ENCODE measurements at places on chromosomes 2 and 18.

DNA sequence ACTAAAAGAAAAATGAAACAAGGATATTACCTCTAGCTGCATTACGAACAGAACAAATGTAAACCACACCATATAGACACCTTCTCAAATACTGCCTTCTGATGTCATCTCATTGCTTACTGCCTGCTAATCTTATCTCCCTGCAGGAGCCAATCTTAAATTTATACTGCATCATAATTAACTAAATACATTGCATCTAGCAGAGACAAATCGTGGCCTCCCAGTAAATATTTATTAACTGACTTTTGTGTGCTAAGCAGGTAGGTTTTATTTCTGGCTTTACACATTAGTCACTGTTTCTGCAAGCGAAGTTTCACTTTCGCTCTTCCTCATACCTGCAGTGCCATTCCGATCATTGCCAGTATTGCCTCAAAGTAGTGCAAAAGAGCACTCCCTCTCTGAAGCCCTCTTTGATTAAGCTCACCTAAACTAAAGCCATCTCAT, 67.5 kb downstream of the SPATS2L start:
- DNase-seq = no peak

DNA sequence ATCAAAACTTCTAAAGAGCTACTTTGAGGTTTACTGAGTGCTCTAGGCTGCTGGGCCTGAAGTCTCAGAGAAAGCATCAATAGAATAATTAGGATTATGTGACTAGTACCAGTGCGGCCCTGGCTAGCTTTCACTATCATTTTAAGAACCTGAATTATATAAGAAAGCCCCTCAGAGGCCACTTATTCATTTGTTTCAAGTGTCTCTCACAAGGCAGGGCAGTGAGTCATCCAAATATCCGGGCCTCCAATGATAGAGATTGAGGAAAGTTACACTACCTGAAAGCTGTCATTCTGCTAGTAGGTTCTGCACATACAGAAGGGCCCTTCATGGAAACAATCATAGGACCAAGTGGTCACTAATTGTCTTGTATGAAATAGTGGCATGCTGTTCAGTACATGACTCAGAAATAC, 193.1 kb downstream of the L3MBTL4 start:
- DNase-seq = no peak

GRCh38 chr2:101064125-101064502, 62.0 kb downstream of the RPL31 start:
- DNase-seq = no peak

GRCh38 chr2:235165631-235166030, 213.8 kb downstream of the SH3BP4 start:
- DNase-seq = no peak

- DNase-seq = no peak
Measured at GRCh38 chr2:81658227-81658626, 1353.7 kb upstream of the LRRTM1 start.

- no peak for DNase-seq
Measured at GRCh38 chr2:183026424-183026823, 11.8 kb downstream of the NCKAP1 start.

DNA sequence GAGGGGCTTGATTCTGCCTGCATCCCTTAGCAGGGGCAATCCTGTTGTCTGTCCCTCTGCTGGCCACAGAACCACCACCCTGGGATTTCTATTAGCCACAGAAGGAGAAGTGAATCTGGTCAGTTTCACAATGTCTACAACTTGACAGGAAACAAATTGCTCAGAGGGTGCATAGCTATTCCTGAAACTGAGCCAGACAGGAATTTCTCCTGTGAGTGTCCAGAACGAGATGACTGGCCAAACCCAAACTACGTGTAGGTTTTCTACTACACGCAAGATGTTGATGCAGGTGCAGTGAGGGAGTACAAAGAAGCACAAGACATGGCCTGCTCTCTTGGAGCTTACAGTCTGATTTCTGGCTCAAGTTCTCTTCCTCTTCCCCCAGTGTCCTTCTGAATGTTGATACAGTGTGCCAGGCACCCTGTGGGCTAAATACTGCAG, 201.9 kb downstream of the CLIP4 start:
- no peak for DNase-seq

DNA sequence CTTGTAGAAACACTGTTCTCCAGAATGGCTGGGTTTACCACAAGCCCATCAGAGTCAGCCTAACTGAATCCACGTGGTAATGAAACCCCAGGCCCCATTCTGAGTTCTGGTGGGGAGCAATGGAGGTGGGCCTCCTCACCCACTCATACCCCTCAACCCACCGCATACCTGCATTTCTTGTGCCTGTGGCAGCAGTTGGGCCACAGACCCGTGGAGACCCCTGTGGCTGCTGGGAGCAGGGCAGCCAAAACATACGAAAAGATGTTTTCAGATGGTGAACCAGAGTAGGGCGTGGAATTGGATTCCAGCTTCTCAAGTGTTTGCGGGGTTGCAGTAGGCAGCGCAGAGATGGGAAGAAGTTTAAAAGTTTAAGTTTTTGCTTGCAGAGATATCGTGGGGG, 51.0 kb downstream of the ITGA6 start:
- no peak for DNase-seq

DNA sequence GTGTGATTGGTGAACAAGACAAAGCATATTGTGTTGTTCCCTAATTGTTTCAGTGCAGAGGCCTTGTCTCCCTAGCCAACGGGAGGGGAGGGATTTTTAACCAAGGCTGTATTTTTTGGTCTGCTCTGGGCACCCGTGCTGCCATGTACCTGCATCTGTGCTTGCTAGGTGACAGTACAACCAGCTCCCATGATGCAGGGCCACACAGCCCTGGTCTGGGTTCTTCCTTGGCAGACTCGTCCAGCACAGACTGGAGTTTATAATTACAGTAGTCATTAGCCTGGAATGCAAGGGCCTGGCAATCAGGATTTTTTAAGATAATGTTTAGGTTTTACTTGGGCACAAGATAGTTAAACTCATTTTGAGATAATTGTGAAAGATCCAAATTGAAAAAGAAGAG, 36.4 kb downstream of the TCF7L1 start:
- DNase-seq = no peak

- DNase-seq = no peak
Measured at GRCh38 chr2:176917-177316, 86.9 kb downstream of the SH3YL1 start.

DNA sequence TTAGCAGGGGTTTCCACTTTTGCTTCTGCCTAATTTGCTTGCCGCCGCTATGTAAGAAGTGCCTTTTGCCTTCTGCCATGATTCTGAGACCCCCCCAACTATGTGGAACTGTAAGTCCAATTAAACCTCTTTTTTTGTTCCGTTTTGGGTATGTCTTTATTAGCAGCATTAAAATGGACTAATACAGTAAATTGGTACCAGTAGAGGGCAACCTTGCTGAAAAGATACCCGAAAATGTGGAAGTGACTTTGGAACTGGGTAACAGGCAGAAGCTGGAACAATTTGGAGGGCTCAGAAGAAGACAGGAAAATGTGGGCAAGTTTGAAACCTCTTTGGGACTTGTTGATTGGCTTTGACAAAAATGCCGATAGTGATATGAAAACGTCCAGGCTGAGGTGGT, 216.1 kb upstream of the FSIP2 start:
- DNase-seq = no peak

DNA sequence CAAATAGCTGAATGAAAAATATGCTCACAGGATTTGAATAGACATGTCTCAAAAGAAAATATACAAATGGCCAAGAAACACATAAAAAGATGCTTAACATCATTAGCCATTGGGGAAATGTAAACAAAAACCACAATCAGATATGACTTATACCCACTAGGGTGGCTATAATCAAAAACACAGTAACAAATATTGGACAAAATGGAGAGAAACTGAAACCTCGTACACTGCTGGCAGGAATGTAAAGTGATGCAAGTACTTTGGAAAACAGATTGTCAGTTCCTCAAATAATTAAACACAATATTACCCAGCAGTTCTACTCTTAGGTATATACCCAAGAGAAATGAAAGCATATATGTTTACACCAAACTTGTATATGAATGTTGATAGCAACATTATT, 213.0 kb downstream of the PHLPP1 start:
- no peak for DNase-seq

DNA sequence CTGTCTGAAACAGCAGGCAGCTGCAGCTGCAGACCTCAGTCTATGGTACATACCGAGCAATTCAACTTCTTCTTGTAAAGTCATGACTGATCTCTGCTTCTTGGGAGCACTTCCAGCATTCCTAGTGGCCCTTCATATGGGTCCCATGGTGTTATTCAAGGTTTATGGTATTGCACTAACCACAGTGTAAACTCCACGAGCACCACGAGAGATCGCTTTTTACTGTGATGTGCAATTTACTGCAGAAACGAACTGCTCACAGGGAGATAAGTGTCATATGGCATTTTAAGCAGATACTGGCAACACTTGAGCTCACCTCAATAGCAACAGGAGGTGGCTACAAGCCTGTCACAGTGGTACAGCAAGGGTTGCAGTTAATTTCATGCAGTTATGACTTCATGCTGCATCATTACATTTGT, 38.6 kb upstream of the SH3BP4 start:
- DNase-seq = no peak

- DNase-seq = no peak
Measured at GRCh38 chr2:5539282-5540165, 152.7 kb upstream of the SOX11 start.

GRCh38 chr2:170360546-170361089, 182.7 kb downstream of the MYO3B start:
- no peak for DNase-seq

DNA sequence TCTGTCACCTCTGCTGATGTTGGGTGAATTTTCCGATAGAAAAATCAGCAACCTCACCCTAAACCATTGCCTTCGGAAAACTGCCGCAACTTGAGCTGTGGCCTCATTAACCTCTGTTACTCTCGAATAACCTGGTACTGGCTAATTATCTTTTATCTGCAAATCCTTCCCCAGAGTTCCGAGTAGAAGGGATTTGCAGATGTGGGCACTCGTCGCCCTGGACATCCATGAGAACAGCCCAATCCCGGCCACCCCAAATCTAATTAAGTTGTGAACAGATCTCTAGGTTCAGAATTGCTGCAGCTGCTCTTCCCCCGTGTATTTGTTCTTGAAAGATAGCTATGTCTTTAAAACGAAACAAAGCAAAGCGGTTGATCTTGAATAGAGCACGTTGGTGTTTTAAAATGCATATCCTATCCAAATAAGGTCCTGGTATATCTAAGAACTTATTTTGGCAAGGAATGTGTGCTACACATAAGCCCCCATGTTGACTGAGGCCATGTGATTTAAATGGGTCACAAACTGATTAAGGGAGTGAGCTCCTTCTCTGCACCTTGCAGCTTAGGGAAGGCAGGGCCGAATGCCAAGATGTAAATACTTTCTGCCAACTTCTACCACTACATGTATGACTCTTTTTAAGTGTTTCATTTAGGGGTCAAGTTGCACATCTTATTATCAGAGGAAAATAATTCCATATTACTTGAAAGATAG, 88.2 kb downstream of the MTCL1 start:
- DNase-seq = no peak

DNA sequence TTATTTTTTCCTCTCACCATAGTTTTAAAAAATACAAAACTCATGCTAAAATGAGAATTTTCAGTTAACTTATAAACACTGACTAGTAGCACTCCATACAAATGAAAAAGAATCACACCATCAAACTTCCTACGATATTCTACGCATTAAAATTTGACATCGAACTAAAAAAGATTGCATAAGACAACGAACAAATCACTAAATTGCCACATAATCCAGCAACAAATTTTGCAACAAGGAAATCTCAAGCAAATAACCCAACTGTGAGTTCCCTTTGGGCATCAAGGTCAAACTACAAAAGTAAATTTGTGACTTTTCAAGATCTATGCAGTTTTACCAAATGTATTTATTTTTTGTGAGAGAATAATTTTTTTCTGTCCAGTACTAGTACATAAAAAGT, 1.5 kb downstream of the MAP3K2 start:
- DNase-seq = no peak

GRCh38 chr2:239165206-239165831, 235.5 kb downstream of the HDAC4 start:
- no peak for DNase-seq

DNA sequence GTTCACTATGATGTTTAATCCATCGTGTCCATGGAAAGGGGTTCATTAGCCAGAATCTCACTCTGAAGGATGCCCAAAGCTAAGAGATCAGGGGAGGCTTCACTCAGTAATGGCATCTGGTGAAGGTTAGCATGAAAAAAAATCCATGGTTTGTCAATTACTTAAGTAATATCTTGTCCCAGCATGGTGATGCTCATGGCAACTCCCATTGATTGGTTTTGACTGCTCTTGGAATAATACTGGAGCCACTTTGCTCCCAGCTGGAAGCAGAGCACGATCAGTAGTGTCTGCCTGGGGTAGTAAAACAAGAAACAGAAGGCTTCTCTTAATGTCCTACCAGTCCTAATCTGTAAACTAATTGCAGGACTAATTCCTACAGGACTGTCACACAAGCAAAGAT, 799.4 kb downstream of the CNTNAP5 start:
- DNase-seq = no peak

DNA sequence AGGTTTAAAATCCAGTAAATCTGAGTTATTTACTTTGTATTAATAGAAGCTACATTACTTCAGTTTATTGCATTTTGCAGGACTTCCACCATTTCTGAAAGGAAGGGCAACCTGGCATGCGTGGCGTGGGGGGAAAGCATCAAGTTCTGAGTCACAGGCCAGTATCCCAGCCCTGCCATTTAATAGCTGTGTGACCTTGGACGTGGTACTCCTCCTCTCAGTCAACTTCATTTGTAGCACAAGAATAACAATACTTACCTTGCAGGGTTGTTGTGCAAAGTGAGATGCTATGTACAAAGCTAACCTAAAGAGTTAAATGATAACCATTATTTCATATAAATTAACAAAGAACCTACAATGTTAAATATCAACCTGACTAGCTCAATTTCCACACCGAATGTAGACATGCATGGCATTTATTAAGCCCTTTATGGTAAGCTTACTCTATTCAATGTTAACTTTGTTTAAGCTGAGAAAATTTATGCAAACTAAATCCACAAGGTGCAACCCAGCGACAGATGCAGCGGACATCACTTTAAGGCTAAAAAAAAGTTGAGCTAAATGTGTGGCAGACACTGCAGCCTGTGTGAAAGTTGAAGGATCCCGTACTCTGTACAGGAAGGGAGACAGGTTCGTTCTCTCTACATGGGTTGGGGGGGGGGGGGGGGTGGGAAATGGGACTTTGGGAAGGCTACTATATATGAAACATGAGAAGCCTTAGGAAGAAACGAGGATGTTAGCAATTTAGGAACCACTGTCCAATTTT, 17.2 kb upstream of the STPG4 start:
- no peak for DNase-seq

GRCh38 chr2:203346612-203347011, 18.4 kb downstream of the ABI2 start:
- no peak for DNase-seq

DNA sequence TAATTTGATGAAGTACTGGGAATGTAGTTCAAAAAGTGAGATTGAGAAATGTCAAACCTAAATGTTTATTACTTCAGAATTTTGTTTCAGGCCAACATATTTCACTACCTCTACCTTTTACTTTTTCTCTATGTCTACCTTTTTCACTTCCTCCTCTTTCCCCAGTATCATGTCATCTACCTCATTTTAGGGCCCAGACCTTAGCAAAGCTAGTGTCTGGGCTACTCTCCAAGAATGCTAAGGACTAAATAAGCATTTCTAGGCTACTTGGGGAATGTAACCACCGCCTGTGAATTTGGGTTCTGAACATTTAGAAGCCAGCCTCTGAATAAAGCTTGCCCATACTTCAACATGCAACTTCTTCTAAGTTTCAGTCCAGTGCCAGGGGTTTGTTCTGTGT, 330.4 kb downstream of the SLC4A3 start:
- DNase-seq = no peak
